Cerebellum (tissue), 4 donors: ENCODE measurements at places on chromosomes 3 and 15.

DNA sequence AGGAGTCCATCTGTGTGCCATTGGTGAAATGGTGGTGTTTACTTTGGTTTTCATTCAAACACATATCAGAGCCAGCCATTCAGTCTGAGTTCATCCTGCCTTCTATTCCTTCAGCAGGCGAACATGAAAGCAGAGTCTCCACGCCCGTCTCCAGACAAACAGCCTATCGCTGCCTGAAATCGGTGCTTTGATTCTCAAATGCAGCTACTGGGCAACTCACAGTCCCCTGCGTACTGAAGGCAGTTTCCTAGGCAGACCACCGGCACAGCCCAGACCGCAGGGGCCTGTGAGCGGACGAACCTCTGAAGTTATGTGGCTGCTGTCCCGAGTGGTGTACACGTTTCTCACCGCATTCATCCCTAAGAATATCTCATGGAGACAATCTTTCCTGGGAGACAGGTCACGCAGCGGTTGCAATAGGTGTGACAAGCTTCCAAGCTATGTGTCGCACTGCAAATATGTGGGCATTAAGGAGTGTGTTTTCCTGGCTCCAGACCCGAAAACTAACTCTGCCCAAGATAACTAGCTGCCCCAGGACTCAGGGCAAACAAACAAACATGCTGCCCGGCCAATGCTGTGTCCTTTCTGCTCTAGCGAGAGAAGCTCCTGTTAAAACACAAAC lies 16.9 kb upstream of the RYR3 start:
- no peak for DNase-seq

- DNase-seq, result peak; percentile 1
Observed at GRCh38 chr3:197399486-197399885, 101.1 kb upstream of the DLG1 start.

DNA sequence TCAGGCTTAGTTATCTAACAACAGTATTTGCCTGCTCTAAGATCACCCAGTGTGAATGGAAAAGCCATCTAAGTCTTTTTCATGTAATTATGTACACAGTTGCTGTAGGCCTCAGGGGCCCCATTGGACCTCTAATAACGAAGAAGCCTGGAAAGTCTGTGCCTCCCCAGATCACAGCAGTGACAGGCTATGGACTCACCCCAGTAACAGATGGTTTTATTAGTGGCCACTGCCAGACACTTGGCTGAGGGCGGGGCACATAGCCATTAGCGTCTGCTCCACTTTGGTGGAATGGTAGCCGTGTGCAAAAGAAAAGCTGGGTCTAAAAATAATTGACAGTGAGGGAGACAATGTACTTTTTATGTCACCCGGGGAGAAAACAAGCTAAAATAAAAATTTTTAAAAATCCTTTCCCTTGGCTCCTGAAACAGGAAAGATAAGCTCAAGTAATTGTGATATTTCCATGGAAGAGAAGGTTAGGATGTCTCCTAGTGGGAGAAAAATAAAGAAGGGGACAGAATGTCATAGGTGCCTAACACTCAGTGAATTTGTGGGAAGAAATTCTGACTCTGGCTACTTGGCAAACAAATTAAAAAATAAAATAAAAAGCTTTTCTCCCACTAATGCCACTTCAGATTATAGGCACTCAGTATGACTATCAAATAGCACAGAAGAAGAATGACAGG lies 44.3 kb upstream of the ZNF385D start:
- DNase-seq, result peak; percentile 84

GRCh38 chr15:71559098-71559497 lies 251.3 kb upstream of the NR2E3 start:
- no peak for DNase-seq

DNA sequence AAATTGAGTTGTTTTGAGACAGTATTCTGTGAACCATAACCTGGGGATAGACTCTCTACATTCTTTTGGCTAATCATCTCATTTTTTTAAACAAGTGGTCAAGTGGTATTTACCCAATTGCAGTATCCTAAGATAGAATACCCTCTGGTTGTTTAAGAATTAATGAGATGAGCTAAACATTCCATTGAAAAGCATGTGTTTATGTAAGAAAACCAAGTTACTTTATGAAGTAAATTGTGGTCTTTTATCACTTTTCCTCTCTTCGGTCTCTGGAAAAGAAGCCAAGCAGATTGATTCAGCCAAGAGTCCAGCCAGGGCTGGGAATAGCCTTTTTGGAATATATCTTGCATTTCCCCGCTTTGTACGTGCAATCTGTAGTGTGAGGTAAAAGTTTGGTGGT lies 185.7 kb upstream of the TOPAZ1 start:
- no peak for DNase-seq

GRCh38 chr3:94927175-94927574 lies 864.3 kb downstream of the NSUN3 start:
- DNase-seq, result no peak

- no peak for DNase-seq
Observed at GRCh38 chr3:18900994-18901393, 247.3 kb upstream of the KCNH8 start.

- DNase-seq, result no peak
Observed at GRCh38 chr15:52008698-52009434, 10.2 kb upstream of the MAPK6 start.

DNA sequence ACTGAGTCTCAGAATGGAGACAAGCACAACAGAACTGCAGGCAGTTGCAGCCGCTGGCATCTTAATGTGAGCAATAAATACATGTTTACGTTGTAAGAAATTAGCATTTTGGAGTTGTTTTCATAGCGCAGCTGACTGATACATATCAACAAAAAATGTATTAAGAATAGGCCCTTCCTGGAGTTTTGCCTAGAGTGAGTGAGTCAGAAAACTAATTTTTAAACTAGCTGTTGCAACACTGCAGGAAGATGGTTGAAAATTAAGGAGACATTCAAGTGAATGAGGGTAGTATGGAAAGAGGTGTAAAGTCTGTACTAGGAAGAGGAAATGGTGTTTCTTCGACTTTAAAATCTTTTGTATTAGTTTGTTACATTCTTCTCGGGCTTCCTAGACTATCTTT lies 39.6 kb upstream of the TIMP4 start:
- no peak for DNase-seq

- DNase-seq, result peak; percentile 41
Observed at GRCh38 chr15:84980196-84981053, 1.2 kb upstream of the PDE8A start.

- no peak for DNase-seq
Observed at GRCh38 chr15:51727141-51727897, 10.1 kb downstream of the LYSMD2 start.

DNA sequence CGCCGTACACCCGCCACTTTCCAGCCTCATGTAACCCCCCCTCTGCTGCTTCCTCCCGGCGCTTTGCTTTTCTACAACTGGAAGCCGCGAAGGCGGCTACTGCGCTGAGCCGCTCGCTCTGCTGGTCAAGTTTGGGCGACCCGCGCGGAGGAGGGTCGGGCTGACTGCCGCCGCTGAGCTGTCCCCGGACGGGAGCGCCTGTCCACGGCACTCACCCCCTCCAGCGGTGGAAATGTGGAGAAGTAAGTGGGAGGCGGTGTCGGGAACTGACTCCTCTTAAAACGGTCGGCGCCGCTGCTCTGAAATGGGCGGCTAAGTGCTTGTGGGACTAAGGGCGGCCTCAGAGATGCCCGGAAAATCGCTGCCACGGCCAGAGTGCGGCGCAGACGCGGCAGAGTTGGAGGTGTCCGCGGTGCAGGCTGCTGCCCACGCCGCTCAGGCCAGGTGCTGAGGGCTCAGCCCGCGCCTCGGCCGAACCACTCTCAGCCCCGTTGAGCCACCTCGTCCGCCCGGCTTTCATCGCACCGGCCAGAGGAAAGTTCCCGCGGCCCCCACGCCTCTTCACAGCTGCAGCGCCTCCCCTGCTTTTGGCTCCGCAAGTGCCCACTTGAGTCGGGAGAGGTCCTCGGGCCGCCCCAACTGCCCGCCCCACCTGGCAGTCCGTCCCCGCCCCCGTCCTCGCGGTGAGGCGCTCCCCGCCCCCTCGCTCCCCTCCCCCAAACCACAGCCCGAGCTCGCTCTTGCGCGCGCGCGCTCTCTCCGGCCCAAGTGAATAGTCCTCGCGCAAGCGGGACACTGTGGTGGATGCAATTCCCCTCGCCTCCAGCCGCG lies at the start of gene EPHA6:
TSS of gene EPHA6 (plus strand) at position 775 of the 831 bp plus-strand sequence.
- peak; percentile 67 for DNase-seq

GRCh38 chr3:183797996-183798395 lies 27.4 kb downstream of the MAP6D1 start:
- no peak for DNase-seq

GRCh38 chr3:31254483-31254882 lies 278.2 kb upstream of the STT3B start:
- no peak for DNase-seq

DNA sequence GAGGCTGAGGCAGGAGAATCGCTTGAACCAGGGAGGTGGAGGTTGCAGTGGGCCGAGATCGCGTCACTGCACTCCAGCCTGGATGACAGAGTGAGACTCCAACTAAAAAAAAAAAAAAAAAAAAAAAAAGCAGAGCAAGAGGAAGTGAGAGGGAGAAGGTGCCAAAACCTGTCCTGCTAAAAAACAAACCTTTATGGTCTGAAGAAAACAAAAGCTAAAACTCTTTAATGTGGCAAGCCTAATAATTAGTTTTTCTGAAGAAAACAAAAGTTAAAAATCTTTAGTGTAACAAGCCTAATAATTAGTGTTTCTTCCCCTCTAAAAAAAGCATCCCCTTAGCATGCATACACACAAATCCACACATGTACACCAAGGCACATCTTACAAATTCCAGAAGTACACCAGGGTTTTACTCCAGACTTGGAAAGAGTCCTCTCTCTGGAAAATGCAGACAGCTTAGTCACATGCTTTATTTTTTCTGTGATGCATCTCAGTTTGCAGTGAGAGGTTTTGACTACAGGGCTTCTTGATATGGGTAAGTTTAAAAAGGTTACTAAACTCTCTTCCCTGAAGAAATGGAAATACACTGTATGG lies 65.9 kb downstream of the HACD2 start:
- no peak for DNase-seq

DNA sequence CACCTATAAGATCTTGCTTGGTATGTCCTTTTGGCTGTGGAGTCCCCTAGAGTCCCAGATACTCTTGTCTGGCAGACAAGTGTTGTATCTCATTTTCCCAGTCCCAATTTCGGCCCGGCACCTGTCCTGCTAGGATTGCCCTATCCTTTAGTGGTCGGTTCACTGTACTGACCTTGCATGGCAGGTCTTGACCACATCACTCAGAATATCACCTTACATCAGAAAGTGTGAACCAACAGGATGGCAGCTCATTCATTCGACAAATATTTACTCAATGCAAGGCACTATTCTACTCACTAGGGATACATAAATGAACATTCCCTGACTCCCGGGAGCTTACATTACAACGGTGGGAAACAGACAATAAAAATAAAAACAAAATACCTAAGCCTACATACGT lies 5.7 kb upstream of the CCDC80 start:
- DNase-seq, result no peak

GRCh38 chr3:88996691-88997090 lies 110.7 kb upstream of the EPHA3 start:
- DNase-seq, result no peak

DNA sequence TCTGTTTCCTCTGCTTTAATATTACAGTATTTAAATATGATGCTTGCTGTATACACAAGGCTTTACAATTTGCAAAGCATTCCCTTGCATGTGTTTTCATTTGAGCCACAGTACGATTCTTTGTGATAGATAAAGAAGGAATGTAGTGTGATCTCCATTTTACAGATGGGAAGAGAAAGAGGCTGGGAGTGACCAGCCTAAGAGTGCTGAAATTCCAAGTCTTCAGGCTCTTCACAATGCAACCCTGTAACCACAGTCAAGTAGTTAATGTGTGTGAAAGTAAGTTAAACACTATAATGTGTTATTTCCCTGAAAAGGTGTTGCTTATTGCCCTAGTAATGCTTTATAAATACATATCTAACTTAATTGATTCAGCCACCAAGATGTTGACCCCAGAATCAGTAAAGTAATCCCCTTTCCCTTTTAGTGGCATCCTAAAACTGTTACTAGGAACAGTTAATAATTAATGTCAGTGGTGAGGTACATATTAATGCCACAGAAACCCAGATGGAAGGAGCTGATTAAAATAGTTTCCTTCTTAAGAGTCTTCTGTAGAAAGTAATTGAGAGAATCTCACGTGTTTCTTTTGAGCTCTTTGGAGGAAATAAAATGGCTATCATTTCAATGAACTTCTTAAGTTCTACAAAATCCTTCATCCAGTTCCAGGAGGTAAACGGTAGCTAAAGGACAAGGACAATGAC lies 110.4 kb downstream of the IL12A start:
- no peak for DNase-seq

GRCh38 chr3:25913179-25913578 lies 123.3 kb downstream of the OXSM start:
- DNase-seq, result no peak

- DNase-seq, result no peak
Observed at GRCh38 chr3:124492824-124493223, 237.4 kb upstream of the UMPS start.

GRCh38 chr3:185103359-185104127 lies 49.3 kb downstream of the C3orf70 start:
- DNase-seq, result no peak

GRCh38 chr3:71846185-71846584 lies 61.2 kb upstream of the PROK2 start:
- DNase-seq, result no peak

GRCh38 chr3:195762611-195763010 lies 41.8 kb downstream of the MUC20 start:
- DNase-seq, result no peak

- DNase-seq, result no peak
Observed at GRCh38 chr15:96792216-96792615, 461.7 kb downstream of the NR2F2 start.

- no peak for DNase-seq
Observed at GRCh38 chr15:85554852-85555521, 174.6 kb downstream of the AKAP13 start.

GRCh38 chr15:59300618-59301139 lies 72.0 kb downstream of the MYO1E start:
- DNase-seq, result no peak

DNA sequence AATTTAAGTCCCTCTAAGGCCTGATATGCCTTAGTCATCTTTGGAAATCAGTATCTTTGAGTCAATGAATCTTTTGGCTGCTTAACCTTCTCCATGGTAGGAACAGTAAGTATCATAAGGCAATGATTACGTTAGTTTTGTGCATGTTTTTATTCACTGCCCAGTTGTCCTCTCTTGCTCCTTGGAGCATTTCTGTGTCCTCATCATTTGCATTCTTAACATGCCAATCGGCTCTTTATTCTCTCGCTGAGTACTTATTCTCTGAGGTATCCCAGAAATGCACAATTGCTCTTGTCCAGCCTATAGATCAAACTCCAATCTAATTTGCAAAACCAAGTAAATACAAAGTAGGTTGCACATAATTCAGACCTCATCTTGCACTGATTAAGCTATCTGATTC lies 405.0 kb upstream of the IL12A start:
- DNase-seq, result no peak

GRCh38 chr3:48788544-48789162 lies 59.0 kb downstream of the PRKAR2A start:
- no peak for DNase-seq

- no peak for DNase-seq
Observed at GRCh38 chr3:62374341-62375218, 1.2 kb upstream of the FEZF2 start.

GRCh38 chr15:58517252-58517681 lies 85.5 kb downstream of the LIPC start:
- DNase-seq, result no peak
